Germinal center (tissue), 1 donor: ENCODE measurements at places on chromosomes 16 and 17.

DNA sequence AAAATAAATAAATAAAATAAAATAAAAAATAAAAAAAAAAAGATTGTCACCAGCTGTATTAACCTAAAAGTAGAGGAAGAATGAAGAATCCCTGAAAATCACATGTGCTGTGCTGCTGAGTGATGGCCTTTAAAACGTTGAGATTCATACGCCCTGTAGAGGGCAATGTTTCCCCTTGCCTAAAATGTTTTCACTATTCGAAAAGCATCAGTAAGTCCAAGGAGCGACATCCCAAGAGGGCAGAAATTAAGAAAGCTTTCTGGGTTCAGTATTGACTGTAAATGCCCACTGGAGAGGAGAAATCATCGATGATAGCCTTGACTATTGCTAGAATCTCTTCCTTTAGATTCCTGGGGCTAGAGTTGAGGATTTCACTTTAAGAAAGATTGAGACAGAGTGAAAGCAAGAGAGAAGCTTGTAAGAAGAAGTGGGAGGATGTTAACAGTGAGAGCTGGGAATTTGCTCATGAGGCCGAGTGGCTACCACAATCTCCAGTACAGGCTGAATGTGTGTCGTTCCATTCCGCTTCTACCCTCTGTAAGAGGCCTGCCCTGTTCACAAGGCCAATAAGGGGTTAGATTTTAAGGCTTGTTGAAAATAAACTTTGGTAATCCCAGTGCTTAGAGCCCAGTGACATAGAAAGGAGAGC lies 170.8 kb upstream of the FAM20A start:
- DNase-seq, result peak; percentile 51

DNA sequence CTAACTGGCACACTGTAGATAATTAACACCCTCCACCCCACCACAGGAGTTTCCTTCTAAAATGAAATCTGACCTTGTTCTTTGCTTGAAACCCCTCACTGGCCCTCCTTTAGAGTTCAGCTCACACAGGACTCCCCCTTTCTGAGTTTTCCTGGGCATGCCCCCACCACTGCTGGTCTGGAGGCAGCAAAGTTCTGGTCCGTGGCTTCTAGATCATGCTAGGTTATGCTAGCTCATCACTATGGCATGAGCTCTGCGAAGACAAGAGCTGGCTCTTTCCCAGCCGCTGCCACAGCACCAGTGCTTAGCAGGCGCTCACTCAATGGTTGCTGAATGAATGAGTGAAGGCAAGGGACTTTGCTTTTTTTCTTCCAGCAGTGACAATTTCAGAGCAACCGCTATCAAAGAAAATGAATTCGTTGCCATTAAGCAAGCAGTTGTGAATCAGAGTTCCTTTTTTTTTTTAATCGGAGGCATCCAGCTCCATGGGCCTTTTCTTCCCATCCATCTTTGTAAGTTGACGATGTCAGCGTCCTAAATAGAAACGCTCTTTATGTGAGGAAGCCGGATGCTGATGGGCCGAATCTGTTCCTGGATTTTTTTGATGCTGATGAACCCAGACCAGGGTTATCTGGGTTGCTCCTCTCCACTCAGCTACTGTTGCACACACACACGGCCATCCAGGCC lies 80.8 kb upstream of the NOL11 start:
- DNase-seq, result no peak

- DNase-seq, result no peak
These were observed 49.7 kb downstream of the TUBD1 start for GRCh38 chr17:59842901-59843652.

GRCh38 chr17:11279776-11280344 lies 38.8 kb downstream of the SHISA6 start:
- no peak for DNase-seq

- DNase-seq, result no peak
These were observed 13.3 kb downstream of the CDR2 start for GRCh38 chr16:22360963-22361659.
